Panc1 (cell line): ENCODE measurements at places on chromosomes 11 and 22. TPM values are rescaled to one million over a fixed set of nuclear protein-coding genes. Genes with fewer than 3 reads are reported as not detected.

The OR51B5 gene
- not detected for total RNA-seq

The INS gene
- total RNA-seq, result not detected

The KIRREL3 gene
- total RNA-seq, result 0.36 TPM

The LIN7C gene
- total RNA-seq, result 44.2 TPM

The CCDC116 gene
- not detected for total RNA-seq
